Fibroblast of villous mesenchyme (primary cell): ENCODE measurements at places on chromosomes 2 and 18. TPM values are rescaled to one million over a fixed set of nuclear protein-coding genes. Genes with fewer than 3 reads are reported as not detected.

GRCh38 chr2:53896864-53897263 lies 37.1 kb upstream of the GPR75 start:
- DNase-seq, result peak; percentile 25

DNA sequence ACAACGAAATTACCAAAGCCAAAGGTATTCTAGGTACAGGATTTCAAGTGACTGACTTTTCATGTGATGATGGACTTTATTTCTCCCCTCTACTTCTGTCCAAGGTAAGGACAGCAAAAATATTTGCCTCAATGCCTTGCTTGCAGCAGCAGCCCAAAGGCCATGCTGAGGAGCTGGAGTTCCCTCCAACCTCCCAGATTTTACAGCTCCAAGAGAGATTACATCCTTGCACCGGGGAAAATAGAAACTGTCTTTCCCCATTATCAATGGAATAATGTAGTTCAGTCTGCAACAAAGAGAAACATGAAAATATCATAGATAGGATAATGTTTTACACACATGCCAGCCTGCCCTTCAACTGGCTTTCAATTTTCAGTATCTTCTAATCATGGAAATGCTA lies 13.5 kb downstream of the HSPD1 start:
- no peak for DNase-seq

GRCh38 chr2:174121612-174122011 lies 126.7 kb downstream of the OLA1 start:
- DNase-seq, result no peak

DNA sequence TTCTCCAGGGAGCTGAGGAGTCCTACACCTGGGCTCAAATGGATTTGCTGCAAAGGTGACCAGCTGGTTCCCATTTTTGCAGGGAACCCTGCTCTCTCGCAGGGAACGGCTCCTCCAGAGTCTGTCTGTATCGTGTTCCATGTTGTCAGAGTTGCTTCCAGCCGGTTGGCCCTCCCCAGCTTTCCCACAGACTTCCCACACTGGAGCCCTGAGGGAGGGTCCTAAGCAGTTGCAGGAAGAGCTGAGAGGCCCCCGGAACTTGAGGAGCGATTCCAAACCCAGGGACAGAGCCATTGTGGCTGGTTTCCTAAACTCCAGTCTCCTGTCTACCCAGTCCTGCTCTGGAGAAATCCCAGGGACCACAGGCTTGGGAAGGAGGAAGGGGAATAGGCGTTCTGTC lies 121.7 kb upstream of the PPP1CB start:
- no peak for DNase-seq

DNA sequence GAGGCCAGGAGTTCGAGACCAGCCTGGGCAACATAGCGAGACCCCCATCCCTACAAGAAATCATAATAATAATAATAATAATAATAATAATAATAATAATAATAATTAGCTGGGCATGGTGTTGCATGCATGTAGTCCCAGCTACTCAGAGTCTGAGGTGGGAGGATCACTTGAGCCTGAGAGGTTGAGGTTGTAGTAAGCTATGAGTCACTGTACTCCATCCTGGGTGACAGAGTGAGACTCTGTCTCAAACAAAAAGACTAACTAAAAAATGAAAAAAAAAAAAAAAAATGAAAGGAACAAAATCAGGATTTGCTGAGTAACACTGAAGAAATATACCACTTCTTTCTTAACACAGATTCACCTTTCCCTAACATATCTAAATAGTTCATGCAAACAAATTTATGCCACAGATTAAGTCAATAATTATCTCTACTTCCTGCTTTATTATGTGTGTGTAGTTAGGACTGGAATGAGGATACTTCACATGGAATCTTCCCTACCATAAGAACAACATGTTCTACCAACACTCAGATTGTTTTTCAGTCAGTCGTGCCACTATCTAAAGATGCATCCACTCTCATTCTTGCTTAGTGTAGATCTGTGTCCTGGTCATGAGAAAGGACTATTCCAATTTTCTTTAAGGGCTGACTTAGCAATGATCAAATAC lies 928.7 kb downstream of the SLC4A3 start:
- no peak for DNase-seq

GRCh38 chr18:427005-427404 lies 73.5 kb downstream of the COLEC12 start:
- peak; percentile 67 for DNase-seq

Gene ANKRD53
- total RNA-seq, result 0.43 and 1.3 TPM in 2 replicates

DNA sequence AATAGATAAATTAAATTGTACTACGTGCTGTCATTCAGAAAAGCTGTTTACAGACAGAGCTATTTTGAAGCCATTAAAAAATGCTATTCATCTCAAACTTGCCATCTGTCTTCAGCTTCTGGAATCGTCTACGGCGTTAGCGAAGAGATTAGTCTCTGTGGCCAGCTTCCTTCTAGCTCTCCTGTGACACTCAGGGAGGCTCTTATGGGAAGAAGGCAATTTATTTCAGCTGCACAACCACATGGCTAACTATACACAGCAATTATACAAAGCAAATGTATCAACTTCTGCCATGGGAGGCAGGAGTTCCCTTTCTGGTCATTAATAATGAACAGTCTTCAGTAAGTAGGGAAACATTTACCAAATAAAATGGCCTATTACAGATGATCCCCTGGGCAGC lies 6.3 kb downstream of the CTAGE1 start:
- no peak for DNase-seq

DNA sequence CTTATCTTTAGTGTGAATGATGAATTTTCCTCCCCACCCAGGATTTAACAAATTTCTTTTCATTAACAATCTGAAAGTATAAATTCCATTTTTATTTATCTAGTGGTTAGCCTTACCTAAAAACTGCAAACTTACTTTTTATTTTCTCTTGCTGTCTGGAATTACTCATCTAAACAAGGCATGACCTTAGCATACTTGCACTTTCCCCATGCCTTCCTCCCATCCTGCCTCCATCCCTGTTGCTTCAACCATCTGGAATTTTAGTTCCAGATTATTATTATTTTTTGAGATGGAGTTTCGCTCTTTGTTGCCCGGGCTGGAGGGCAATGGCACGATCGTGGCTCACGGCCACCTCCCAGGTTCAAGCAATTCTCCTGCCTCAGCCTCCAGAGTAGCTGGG lies 35.6 kb downstream of the GDF7 start:
- peak; percentile 75 for DNase-seq

GRCh38 chr2:121735518-121736074 lies 1.1 kb downstream of the NIFK start:
- DNase-seq, result peak; percentile 34

DNA sequence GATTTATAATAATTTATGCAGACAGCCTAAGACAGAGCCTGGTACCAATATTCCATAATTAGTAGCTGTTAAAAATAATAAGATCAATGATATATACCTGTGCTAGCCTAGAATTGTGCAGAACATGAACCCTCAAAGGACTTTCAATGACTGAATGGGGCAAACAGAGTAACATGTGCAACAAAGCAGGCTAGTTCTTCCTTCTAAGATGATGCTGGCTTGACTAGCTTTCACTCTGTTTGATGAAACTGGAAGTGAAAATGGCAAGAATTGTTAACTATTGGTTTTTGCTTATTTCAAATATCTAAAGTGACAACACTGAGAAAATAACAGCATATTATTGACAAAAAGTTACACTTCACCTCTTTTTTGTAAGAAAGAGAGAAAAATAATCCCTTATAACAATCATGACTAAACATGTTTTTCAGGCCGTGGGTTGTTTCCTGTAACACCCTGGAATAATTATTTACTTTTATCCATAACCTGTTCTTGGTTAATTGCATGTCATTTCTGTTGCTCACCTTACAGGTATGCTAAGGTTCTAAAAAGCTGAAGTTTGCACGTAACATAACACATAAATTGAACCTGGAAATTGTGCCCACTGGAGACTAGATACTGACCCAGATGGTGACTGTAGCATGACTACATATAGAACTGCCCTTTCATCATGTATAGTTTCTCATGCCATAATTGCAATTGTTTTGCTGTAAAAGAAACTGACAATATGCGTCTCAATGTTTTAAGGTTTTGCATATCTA lies 108.7 kb downstream of the C18orf54 start:
- DNase-seq, result no peak

GRCh38 chr18:43049021-43049420 lies 66.5 kb downstream of the RIT2 start:
- peak; percentile 46 for DNase-seq

Gene RIT2
- total RNA-seq, result not detected in 2 replicates

Gene LOXL3
- 9.9 and 10.6 TPM in 2 replicates for total RNA-seq

- DNase-seq, result no peak
These were observed 51.5 kb downstream of the UGP2 start for GRCh38 chr2:63893163-63893562.

- DNase-seq, result peak; percentile 83
These were observed 1.1 kb upstream of the ZBTB7C start for GRCh38 chr18:48410095-48410920.
